ENCODE measurements at places on chromosomes 12 and 14.

- DNase-seq: no peak
These were observed 1.0 kb upstream of the CLIP1 start for GRCh38 chr12:122423258-122424165.

DNA sequence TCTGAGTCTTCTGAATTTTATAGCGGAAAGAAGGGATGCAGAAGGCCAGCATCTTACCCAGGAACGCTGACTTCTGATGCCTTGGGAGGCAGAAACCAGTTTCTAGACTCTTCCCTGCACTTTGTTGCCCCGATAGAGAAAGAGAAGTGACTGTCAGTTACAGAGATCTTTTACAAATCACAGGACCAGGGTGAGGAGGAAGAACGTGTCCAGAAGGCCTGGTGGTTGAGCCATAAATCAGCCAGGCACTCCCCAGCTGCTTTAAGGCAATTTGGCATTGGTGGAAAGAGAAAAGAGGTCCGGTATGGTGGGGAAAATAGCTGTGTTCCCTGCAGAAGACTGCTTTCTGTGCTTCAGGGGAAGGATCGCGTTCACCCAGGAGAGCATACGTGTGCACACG, 88.7 kb upstream of the KCNA1 start:
- DNase-seq: no peak

DNA sequence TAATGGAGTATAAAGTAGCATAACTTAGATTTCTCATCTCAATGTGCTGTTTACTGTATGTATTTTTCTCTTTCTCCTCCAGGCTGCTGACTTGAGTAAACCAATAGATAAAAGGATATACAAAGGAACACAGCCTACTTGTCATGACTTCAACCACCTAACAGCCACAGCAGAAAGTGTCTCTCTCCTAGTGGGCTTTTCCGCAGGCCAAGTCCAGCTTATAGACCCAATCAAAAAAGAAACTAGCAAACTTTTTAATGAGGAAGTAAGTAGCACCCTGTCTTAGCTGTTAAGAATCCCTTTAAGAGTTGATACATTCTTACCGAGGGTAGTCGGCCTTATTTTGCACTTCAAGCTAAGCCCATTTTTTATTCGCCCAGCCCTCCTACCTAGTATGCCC, 55.2 kb downstream of the WDR20 start:
- DNase-seq: no peak

DNA sequence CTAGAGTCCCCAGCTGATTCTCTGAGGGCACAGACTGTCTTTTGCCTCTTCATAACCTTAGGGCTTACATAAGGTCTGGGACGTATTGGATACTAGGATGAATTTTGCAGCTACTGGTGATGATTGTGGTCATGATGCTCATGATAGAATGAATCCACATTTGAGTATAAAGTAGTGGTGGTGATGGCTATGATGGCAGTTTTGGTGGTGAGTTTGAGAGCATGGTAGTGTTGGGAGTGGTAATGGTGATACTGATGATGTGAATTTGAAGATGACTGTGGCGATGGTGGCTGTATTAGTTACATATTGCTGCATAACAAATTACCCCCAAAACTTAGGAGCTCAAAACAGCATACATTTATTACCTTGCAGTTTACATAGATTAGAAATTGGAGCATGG, 14.1 kb upstream of the ASIC1 start:
- no peak for DNase-seq

DNA sequence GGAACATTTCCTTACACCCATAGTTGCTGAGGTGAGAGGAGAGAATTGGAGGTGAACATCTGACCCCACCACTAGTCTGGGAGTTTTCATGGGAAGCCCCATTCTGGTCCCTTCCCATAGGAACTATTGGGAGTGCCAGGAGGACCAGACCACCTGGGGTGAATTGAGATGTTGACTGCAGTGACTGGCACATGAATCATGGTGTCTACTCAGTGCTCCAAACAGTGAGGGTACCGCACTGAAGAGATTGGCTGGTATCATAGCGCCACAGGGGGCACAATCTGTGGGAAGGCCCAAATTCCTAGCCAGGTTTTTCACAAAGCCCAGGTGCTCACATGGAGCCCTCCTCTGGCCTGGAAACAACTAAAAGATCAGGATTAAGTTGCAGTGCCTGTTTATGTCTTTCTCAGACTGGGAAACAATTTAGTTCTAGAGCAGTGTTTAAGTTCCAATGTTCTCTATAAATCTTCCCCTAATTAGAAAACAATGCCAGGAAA, 3.7 kb upstream of the RNASE9 start:
- DNase-seq: no peak

DNA sequence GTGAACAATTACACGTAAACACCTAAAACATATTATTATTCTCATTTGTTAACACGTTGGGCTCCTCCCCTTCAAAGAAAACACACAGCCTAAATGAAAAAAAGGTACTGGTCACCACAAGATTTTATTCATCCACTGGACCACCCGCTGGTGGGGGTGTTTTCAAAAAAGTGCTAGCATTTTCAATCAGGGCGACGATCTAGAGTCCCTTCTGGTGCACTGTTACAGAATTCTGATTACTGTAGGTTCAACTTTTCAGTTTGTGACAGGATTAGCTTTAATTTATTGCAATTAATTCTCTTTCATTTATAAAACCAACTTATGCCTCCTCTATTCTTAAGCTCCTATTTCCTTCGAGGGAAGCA, 443 bp downstream of the MAGOHB start:
- DNase-seq: no peak

DNA sequence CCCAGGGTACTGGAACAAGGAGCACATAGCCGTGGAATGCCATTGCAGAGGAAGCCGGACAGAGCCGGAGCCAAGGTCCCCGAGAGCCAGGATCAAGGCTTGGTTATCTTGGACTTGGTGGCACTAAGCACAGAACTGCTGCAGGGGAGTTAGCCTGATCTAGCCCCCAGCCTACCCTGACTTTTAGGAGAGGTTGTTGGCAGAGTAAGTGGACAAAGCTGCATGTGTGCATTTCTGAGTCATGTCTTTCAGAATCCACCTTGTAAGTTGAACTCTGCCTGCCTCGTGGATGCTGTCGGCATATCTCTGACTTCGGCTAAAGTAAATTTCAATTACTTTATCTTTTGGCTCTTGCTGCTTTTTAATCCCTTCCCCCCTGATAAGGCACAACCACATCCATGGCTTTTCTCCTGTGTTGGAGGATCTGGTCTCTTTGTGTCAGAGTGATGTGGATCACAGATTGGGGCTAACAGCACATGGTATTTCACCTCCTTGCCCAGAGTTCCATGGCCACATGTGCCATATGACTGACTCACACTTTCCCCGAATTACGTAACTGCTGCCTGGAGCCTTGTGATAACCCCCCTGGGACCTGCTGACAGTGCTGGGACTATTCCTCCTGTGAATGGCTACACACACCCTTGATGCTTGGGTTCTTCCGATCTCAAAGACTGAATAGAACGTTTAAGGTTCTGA, 240.3 kb downstream of the EMP1 start:
- no peak for DNase-seq

DNA sequence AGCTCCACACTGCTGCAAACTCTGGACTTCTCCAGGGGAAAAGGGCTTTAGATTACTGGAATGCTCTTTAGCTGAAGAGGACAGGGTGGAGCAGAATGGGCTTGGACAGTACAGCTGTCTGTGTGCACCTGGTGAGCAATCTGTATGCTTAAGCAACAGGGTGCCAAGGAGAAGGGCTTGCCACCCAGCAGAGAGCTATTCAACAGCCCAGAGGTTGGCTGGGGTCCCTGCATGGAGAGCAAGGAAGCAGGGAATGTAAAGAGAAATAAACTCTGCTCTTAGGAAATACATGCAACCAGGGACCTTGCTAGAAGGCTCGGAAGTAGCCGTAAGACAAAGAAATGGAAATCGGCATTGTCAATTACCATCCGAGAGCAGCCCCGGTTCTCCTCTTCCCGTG, 53.0 kb upstream of the CORO1C start:
- no peak for DNase-seq

All from activated CD8-positive, alpha-beta memory T cell treated with anti-CD3 and anti-CD28 coated beads for 4 hours (primary cell).